ENCODE measurements at places on chromosomes 1 and 21. TPM values are rescaled to one million over a fixed set of nuclear protein-coding genes. Genes with fewer than 3 reads are reported as not detected.

Gene C8A
- 15.0 TPM for total RNA-seq

GRCh38 chr21:26019236-26019635 is 151.3 kb downstream of the APP start:
- H3K27me3 ChIP-seq = no peaks in the 10 kb centered on the region
- 0 out of 2 replicates have a peak, but pooled peaks cover 4% of the 10 kb centered on the region for H3K4me1 ChIP-seq
- H3K4me3 ChIP-seq = no peak overlapping the region
- DNase-seq = no peak

DNA sequence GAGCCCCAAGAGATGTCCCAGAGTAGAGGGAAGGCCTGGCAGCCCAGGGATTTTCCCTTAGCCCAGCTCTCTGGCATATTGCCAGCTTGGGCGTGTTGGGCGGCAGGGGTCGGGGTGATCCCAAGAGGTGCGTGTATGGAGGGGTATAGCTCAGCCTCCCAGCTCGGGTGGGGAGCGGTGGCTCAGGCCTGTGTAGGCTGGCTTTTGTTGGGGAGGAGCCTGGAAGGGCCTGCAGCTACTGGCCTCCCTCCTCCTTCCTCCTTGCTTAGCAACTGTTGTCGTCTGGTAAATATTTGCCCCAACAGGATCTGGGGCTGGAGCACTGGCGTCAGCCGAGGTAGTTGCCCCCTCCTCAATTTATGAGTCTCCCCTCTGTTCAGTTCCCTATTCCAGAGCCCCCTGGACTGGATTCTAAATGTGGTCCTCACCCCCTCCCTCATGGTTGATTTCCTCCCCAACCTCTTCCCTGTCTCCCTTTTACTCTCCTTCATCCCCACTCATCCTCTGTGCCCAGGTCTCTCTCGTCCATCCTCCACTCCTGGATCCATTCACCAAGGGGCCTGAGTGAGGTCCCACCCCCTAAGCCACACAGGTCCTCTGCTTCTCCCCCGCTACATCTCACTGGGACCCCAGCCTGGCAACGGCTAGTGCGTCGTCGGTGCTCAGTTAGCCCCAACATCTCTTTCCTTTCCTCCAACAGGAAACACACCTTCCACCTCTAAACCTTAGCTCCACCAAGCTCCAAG is 10.3 kb upstream of the LMNA start:
- H3K27me3 ChIP-seq = no peaks in the 10 kb centered on the region
- DNase-seq = peak; percentile 50
- peak overlapping the region; percentile 69 for H3K27ac ChIP-seq
- H3K36me3 ChIP-seq = no peaks in the 10 kb centered on the region
- H3K4me1 ChIP-seq = peaks cover 95% of the 10 kb centered on the region

GRCh38 chr1:203320591-203321272 is 15.4 kb downstream of the BTG2 start:
- peaks cover 31% of the 10 kb centered on the region for H3K4me1 ChIP-seq
- H3K27ac ChIP-seq = no peak overlapping the region
- H3K36me3 ChIP-seq = no peaks in the 10 kb centered on the region

GRCh38 chr1:212920896-212921295 is 29.4 kb upstream of the VASH2 start:
- H3K36me3 ChIP-seq = no peaks in the 10 kb centered on the region
- no peak for DNase-seq
- H3K27me3 ChIP-seq = peaks cover 16% of the 10 kb centered on the region
- peaks cover 30% of the 10 kb centered on the region for H3K4me1 ChIP-seq

DNA sequence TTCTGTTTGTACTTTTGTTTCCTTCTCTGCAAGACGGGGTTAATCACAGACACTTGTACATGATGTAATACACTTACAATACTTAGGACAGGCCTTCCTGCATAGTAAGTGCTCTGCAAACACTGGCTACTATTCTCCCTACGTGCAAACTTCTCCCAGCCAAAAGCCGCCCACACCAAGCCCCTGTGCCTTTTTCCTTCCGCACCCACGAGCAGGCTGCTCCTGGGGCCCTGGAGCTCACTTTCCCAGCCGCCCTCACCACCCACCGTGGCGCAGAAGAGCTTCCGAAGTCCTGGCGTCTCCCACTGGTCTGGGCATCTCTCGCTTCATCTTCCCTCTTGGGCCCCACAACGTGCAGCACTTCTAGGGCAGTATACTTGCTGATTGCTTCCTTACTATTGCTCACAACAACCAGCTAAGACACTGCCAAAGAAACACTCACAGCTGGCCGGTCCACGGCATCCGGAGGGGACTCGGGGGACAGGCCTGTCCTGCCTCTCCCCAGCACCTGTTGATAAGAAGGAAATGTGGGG is 22.5 kb upstream of the GPR157 start:
- no peaks in the 10 kb centered on the region for H3K27me3 ChIP-seq
- no peak for DNase-seq
- H3K4me3 ChIP-seq = no peak overlapping the region
- H3K36me3 ChIP-seq = peaks cover 63% of the 10 kb centered on the region
- peaks cover 17% of the 10 kb centered on the region for H3K4me1 ChIP-seq

Measured in HepG2 (cell line).